Stimulated activated naive CD4-positive, alpha-beta T cell (primary cell): ENCODE measurements at places on chromosomes 4 and X.

DNA sequence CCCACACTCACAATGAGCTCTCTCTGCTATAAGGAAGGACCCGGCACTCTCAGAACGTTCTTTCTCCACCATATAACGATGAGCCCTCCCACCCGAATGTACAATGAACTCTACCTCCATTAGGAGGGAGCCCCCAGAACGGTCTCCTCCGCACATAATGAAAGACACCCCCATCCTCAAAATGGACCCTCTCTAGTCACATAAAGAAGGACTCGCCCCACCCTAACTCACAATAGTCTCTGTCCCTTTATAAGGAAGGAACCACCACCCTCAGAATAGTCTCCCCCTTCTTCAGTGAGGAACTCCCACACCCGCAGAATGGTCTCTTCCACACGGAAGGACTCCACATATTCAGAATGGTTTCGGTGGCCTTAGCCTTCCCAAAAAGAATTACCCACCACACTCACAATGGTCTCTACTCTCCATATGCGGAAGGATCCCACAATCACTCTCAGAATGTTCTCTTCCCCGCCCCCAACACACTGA is 477 bp downstream of the SLC35A2 start:
- no peak for DNase-seq

DNA sequence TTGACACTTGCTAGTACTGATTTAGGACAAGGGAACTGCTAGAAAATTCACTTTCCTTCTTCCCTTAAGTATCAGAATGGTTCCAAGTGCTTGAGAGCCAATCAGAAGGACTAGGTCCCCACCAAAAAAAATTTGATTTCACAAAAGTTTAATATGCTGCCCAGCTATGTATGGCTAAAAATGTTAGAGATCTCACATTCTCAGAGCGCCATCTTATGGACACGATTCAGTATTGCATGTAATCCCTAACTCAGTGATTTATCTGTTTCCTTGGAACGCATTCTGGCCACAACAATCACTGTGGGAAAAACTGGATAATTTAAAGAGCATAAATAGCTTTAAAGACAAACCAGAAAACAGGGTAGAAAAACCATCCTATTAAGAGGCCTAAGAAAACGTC is 255.1 kb upstream of the GPC4 start:
- no peak for DNase-seq

- DNase-seq = no peak
Observed at GRCh38 chr4:119471259-119471658, 149.3 kb upstream of the FABP2 start.

GRCh38 chr4:177266506-177266905 is 43.2 kb upstream of the NEIL3 start:
- no peak for DNase-seq

GRCh38 chrX:65035446-65035770 is 59.2 kb upstream of the ZC4H2 start:
- no peak for DNase-seq

DNA sequence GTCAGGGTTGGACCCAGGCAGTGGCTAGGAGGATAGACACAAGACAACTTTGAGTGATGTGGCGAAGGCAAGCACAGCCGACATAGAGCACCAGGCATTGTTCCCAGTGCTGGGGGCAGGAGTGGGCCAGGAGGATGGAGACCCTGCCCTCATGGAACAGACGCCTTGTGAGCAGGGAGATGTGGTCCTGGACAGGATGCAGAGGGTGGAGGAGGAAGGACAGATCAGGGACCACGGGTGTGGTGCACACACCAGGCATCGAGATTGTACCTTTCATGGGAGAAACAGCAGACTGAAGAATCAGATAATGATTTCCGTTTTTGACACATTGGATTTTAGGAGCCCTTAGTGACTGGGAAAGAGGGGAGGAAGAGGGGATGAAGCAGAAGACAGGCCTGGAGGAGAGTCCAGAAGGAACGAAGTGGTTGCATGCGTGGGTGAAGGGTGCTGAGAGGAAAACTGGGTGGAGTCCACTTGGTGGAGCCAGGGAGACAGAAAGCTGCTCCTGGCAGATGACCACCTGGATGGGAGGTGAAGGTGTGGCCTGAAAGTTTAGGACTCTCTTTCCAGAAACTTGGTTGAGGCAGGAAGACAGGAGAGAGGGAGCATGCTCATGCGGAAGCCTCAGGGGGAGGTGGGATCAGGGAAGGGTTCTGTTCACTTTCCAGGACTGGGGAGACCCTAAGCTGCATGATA is 27.9 kb upstream of the MAP3K15 start:
- no peak for DNase-seq

GRCh38 chr4:114316789-114317188 is 281.8 kb upstream of the UGT8 start:
- no peak for DNase-seq

DNA sequence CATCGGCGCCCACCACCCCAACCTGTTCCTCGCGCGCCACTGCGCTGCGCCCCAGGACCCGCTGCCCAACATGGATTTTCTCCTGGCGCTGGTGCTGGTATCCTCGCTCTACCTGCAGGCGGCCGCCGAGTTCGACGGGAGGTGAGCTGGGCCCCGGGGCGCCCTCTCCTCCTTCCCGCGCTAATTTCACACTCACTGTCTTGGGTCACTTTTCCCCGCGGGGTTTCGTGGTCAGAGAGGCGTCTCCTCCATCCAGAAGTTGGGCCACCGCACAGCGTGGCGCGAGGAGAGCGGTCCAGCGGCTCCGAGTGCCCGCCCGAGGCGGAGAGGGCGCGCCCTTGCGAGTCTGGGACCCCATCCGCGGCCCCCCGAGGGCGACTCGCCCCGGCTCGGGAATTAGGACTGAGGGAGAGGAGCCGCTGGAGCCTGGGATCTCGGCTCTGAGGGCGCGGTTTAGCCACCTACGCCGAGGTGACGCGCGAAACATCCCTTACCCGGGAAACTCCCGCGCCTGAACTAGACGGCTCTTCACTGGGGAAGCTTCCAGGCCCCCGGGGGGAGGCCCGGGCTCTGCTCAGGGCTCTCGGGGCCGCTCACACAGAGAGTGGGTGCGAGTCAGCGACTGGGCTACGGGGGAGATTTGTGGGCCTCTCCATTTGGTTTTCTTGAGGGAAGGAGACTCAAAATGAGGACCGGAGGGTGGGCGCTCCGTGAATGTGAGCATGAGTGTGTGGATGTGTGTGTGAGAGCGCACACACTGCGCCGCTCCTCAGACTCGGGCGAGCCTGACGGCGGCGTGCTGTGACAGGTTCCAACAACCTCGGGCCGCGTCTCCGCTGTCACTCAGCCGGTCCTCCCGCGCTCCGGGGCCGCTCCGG is 551 bp downstream of the NPNT start:
- no peak for DNase-seq

- no peak for DNase-seq
Observed at GRCh38 chr4:152356428-152357034, 179.4 kb downstream of the FBXW7 start.

DNA sequence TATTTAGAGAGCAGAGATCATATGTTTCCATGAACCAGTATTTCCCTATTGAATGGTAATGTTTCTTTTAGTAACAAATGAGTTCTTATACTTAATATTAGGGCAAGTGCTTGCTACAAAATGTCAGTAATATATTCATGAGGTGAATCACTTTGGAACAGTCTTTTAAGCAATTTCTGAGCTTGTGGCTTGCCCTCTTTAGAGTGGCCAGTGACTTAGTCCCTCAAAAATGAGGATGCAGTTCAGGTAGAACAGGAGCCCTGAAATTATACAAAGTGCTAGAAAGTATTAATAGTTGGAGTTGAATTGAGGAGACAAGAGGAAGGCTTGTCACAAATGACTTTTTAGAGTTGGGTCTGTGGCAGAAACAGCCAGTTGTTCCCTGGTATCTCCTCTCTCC is 53.4 kb upstream of the PITX2 start:
- no peak for DNase-seq

DNA sequence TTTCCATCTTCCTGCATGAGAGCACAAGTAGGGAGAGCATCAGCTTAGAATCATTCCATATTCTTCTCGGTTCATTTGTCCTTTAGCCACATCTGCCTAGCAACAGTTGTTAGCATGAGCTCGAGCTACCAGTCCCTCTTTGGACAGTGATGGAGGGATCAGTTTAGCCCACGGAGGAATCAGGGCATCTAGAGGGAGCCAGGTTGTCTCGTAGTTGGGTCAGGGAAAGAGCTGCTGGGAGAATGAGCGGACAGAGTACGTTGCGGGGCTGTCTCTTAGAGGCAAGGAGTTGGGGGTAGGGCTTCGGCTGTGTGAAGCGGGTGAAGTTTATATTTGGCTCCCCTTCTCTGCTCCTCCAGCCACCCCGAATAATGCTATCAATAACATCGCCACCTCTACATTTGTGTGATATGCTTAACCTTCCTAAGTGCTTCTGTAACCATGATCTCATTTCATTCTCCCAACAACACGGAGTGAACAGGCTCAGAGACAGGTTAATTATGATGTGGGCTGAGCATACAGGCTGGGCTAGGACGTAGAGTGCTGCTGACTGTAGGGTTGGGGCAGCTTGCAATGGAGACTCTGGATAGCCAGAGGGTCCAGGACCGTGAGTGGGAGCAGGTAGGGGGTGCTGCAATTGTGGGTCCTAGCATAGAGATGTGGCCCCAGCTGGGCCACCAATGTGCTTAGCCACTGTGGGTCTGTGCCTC is 72.6 kb downstream of the FRMPD3 start:
- DNase-seq = no peak

- no peak for DNase-seq
Observed at GRCh38 chr4:53150631-53151488, 215.0 kb downstream of the SCFD2 start.

- DNase-seq = no peak
Observed at GRCh38 chr4:153079857-153080391, 124.3 kb upstream of the TRIM2 start.

GRCh38 chrX:45202171-45202570 is 1.5 kb upstream of the DIPK2B start:
- DNase-seq = no peak

- no peak for DNase-seq
Observed at GRCh38 chr4:82889287-82889686, 1.7 kb downstream of the SEC31A start.

DNA sequence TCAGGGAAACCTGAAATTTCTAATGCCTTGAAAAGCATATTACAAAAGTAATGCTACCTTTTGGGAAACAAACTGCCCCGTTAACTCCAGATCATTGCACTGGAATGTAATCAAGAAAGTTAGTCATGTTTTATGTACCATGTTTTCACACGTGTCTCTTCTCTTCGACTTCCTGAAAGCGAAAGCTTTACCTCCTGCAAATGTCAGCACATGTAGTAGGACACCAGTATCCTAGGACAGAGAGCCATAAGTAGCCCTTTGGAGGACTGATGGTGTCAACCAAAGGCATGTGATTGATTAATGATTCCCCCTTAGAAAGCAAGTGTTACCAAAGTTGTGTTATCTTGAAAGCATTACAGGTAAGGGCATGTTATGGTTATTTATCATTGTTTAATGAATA is 8.8 kb upstream of the MND1 start:
- no peak for DNase-seq

- peak; percentile 3 for DNase-seq
Observed at GRCh38 chr4:81913427-81913879, 441.7 kb upstream of the RASGEF1B start.

DNA sequence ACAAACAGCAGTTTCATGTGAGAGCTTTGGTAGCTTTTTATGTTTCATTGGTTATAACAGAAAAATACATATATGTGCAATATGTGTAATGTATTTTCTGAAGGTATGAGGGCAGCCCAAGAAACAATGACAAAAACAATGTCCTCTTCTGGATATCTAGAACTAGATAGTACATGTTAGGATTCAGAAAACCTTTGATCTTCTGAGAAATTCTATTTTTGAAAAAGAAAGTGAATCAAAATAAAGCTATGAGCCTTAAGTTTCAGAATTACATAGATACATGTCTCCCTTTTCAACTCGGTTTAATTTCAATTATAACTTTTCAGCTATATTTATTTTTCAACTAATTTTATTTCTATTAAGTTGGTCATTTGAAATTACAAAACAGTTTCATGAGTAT is 131.9 kb downstream of the REELD1 start:
- DNase-seq = no peak

- DNase-seq = no peak
Observed at GRCh38 chr4:2251073-2251794, 9.3 kb upstream of the HAUS3 start.
